NCI-H1436 (cell line): ENCODE measurements at places on chromosomes 5 and 9.

DNA sequence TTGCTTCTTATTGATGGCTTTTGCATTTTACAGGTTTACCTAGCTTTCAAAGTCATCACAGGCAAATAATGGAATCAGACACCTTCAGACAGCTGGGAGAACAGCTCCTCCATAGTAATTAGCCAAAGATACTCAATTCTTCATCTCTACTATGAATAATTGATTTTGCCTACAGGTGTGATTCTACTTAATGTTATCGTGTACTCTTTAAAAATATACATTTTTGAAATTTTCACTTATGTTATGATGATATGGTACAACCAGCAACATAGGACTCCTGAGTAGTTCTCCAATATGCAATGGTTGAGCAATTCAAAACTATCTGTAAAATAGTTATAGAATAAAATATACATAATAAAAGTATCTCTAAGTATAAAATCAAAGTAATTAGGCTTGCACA lies at the start of gene TAS2R1:
Gene TAS2R1, minus strand, starts transcription at position 101 of the 400 bp plus-strand sequence. CDS start 319 bp downstream, outside the sequence.
- DNase-seq = no peak

- DNase-seq = no peak
Measured at GRCh38 chr5:54795284-54795683, 190.1 kb downstream of the ESM1 start.

- peak; percentile 78 for DNase-seq
Measured at GRCh38 chr9:120877276-120878034, 467 bp upstream of the PHF19 start.

- DNase-seq = no peak
Measured at GRCh38 chr5:180790524-180790923, 12.1 kb downstream of the MGAT1 start.

- DNase-seq = no peak
Measured at GRCh38 chr5:171589461-171589860, 170.0 kb downstream of the FGF18 start.

DNA sequence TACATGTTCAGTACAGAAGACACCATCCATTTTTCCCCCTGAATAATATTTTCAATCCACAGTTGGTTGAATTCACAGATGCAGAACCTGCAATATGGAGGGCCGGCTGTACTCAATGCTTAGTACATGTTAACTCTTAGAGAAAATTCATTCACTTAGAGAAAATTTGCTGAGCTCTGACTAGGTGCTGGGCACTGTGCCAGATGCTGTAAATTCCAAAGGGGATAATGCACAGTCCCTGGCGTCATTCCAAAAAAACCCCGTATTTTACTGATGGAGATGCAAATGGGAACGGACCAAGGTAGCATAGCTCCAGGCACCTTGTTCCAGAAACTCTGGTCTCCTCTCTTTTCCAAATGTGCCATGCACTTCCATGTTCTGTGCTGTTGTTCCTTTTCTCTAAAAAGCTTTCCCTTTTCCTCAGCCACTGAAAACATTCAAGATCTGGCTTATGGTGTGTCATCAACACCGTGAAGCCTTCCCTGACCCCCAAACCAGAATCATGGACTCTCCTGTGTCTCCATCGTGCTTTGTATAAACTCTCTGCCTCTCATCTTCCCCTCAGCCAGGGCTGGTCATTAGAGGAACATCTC lies 55.7 kb upstream of the COL15A1 start:
- no peak for DNase-seq

GRCh38 chr5:159800131-159800840 lies 116.0 kb upstream of the ADRA1B start:
- no peak for DNase-seq

- no peak for DNase-seq
Measured at GRCh38 chr5:34687269-34688011, 31.3 kb downstream of the RAI14 start.

DNA sequence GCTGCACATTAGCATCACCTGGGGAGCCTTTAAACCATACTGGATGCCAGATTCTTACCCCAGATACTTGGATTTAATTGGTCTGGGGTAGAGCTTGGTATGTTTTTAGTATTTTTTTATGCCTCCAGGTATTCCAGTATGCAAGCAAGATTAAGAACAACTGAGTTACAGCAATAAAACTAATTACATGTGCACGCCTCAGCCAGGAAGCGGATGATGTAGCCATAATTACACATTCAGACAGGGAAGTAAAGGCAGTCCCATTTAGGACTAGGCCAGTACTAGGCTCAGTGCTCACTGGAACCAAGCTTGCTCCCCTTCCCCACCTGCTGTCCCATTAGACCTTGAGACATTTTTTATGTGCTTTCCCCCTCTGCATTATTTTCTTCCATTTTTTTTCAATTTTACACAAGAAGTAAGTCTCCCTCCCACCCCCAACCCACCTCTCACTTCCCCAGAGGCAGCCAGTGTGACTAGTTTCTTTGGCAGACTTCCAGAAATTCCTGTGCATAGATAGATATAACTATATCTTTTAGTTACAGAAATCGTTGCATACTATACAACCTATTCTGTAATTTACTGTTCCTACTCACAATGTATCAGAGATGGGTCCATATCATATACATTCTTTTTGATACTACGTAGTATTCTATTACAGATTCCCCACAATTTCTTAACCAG lies 7.1 kb upstream of the GNAQ start:
- no peak for DNase-seq

- no peak for DNase-seq
Measured at GRCh38 chr5:28499766-28500290, 1461.4 kb upstream of the CDH9 start.
